Astrocyte of the hippocampus (primary cell): ENCODE measurements at places on chromosomes 12 and 14.

- no peak for DNase-seq
These were observed 25.1 kb downstream of the CCNK start for GRCh38 chr14:99506276-99506675.

- DNase-seq: no peak
These were observed 211.6 kb downstream of the KIF26A start for GRCh38 chr14:104349950-104350349.

GRCh38 chr12:89671469-89671868, 37.2 kb downstream of the ATP2B1 start:
- DNase-seq: peak; percentile 89

DNA sequence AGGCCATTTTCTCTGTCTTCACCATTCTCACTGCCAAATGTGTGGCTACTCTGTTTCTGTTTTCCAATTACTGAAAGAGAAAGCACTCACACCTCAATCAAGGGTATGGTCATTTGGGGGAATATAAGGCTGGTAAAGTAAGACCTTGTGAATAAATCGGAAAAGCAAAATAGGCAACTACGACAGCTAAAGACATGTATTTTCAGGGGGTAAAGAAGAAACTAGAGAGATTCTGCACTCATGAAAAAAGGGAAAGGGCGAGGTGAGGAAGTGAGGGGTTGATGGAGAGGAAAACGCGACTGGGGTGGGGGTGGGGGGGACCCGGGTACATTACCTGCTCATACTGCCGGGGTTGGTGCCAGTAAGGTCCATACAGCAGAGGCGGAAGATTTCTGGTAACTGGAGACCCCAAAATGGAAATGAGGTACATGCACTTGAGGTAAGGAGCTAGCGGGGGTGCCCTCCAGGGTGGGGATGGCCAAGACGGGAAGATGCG, 19.3 kb downstream of the CHD8 start:
- no peak for DNase-seq

DNA sequence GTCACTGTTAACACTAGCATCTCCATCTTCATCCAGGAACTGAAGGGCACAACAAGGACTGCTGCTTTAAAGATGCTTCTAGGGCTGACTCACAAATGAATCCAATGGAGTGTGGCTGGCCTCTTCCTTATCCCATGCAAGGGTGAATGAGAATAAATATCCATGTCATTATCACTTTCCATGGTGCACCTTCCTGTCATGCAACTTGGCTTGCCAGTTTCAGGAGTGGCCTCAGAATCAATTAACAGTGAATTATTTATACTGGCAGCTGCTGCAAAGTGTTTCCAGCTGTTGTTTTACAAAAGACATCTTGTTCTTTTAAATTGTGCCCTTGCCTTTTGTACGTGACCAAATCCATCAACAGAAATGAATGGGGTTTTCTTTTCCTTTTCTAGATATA, 499.3 kb upstream of the TMEM132C start:
- no peak for DNase-seq

- peak; percentile 80 for DNase-seq
These were observed 185.3 kb upstream of the BCL2L14 start for GRCh38 chr12:11885261-11886038.

- no peak for DNase-seq
These were observed 462.5 kb downstream of the NAV3 start for GRCh38 chr12:78293059-78293686.

DNA sequence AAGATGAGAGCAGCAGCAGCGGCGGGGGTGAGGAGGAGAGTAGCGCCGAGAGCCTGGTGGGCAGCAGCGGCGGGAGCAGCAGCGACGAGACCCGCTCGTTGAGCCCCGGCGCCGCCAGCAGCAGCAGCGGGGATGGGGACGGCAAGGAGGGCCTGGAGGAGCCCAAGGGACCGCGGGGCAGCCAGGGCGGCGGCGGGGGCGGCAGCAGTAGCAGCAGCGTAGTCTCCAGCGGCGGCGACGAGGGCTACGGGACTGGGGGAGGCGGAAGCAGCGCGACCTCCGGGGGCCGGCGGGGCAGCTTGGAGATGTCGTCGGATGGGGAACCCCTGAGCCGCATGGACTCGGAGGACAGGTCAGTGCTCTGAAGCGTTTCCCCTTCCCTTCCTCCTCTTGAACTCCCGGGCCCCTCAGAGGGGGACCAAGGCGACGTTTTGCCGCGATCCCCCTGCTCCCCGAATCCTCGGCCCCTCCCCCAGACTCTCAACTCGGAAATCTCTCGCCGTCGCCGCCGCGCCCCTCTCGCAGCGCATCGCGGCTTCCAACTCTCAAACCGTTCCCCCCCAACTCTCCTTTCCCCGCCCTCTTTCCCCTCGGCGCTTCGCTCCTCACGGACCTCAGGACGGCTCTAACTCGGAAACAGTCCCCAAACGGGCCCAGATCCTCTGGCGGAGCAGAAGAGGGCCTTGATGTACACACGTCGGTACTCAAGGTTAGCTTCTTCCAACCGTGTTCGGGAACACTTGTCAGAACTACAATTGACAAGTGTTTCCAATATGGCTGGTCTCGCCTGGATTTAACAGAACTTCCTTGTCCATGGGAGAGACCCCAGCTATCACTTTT, 947 bp downstream of the AEBP2 start:
- DNase-seq: peak; percentile 70

GRCh38 chr12:95231190-95231589, 13.6 kb downstream of the VEZT start:
- peak; percentile 32 for DNase-seq

- DNase-seq: peak; percentile 18
These were observed 12.8 kb upstream of the GSG1 start for GRCh38 chr12:13116259-13116658.

- DNase-seq: no peak
These were observed 12.4 kb upstream of the RTN1 start for GRCh38 chr14:59882957-59883356.

- peak; percentile 46 for DNase-seq
These were observed 2.9 kb upstream of the EMP1 start for GRCh38 chr12:13193505-13194231.

- DNase-seq: no peak
These were observed 54.4 kb upstream of the BTG1 start for GRCh38 chr12:92199819-92200576.

GRCh38 chr12:85448548-85449139, 168.6 kb downstream of the ALX1 start:
- peak; percentile 4 for DNase-seq

DNA sequence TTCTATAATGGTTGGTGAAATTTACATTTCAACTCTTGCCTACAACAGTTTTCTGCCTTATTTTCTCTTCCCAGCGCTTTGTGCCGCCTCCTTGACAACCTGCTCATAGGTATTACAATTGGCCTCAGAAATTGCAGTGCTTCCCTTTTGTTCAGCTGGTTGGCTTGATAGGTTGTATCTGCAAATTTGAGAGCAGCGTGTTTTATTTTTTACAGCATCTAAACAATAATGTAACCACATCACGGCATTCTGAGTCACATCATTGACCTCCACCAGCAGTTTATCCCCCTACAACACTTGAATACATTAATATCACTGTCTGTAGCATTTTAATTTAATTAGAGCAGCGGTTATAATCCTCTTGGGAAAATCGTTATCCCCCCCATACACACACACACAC, 99.4 kb downstream of the ETV6 start:
- DNase-seq: peak; percentile 59

- no peak for DNase-seq
These were observed 7.2 kb downstream of the RPAP3 start for GRCh38 chr12:47698631-47699030.

DNA sequence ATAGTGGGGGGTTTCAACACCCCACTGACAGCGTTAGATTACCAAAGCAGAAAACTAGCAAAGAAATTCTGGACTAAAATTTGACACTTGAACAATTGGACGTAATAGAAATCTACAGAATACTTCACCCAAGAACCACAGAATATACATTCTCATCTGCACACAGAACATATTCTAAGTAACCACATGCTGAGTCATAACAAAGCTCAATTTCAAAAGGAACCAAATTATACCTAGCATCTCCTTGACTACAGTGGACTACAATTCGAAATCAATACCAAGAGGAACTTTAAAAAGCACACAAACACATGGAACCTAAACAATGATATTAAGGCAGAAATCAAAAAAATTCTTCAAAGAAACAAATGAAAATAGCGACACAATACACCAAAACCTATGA, 871.6 kb upstream of the MDGA2 start:
- no peak for DNase-seq

DNA sequence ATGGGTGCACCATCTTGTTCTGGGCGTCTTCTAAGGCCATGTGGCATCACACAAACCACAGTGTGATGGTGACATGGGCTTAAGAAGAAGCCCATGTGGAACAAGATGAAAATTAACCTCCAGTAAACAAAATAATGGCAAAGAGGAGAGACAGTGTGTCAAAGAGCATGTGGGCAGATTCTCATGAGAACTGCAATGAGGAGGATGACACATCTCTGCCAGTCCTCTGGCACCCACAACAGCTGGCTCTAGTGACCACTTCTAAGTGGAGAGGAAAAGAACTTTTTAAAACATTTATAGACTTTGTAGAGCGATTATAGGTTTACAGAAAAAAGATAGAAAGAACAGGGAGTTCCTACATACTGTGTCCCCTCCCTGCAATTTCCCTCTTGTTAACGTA, 401.4 kb downstream of the ATP23 start:
- DNase-seq: no peak

DNA sequence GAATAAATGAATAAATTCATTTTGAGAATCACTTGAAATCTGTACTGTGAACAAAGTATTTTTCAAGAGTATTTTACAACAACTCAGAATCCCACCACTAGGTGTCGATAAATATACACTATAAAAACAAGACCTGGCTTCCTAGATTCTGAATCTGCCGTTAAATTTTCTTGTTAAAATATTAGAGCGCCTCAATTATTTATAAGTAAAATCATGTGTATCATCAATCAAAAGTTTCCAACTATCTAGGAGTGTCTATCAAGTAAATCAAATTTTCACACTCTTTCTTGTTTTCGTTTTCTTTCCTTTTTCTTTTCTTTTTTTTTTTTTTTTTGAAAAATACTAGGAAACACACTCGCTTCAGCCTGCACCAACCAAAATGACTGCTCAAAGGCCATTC, 179.2 kb upstream of the DCN start:
- peak; percentile 57 for DNase-seq

DNA sequence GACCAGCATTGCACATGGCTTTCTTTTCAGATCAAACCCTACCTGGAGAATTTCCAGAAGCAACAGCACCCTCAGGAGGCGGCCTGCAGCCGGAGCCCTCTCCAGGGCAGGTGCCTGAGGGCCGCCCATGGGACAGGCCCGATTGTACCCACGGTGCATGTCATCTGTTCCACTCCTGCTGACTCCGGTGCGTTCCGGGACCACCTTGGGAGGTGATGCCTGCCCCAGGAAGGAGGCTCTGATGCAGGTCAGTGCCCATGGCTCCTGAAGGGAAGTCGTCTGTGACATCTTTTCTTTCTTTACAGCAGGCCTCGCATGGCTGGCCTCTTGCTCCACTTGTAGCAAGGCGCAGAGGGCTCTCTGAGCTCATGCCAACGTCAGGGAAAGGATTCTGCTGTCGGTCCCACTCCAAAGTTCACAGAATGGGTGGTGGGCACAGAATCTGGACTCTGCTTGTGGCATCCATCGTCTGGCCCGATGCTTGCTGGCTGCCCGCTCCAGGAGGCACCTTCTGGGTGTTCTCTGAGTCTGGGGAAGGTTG, 160.7 kb upstream of the RTL1 start:
- no peak for DNase-seq

DNA sequence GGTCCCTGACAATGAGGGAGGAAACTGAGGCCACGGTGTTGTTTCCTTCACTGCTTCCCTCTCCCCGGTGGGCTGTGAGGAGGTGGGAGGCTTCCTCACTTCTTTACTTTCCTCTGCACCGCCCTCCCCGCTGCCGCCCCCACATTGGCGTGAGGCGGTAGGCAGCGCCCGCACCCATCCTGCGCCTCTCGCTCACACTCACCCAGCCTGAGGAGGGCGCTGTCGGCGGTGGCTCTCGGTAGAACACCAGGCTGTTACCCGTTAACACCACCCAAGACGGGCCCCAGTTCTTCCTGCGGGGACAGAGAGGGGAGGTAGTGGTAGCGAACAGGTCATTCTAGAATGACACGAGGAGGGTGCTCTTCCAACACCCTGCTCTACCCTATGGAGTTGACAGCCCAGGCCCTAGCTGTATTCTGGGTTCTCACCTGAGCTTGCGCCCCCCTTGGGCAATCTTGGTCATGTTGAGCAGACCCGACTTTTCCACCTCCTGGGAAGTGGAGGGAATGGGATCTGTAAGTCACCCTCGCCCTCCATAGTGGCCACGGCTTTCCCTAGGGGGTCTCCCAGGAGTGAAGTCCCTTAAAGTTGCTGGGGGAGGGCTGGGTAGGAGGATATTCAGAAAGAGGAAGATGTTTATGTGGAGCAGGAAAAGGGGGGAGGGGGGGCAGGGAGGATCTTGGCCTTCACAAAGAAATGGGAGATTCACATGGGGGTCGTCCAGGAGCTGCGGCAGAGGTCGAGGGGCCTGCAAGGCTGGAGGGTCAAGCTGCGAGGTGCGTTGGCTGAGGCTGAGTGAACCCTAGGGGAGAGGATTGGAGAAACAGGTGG, 3.3 kb downstream of the ARHGAP9 start:
- DNase-seq: no peak

- DNase-seq: no peak
These were observed 14.5 kb downstream of the CYP46A1 start for GRCh38 chr14:99698642-99699041.

DNA sequence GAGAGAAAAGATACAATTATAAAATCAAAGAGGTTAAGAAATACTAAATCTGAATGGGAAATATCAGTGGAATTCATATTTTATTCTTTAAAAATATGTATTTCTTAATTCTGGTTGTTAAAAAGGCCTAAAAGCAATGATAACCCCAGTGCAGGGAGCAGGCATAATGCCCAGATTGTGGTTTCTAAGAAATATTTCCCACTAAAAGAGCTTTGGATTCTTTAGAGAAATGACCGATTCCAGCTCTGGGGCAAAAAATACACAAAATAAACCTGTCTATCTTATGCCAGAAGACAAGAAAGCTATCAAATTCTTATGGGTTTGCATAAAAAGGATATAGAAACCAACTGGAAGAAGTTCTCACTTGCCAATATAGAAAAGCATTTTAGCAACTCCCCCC, 71.6 kb downstream of the PDE6H start:
- peak; percentile 78 for DNase-seq

GRCh38 chr12:57483466-57483865, 3.8 kb upstream of the ARHGAP9 start:
- DNase-seq: peak; percentile 79

- peak; percentile 8 for DNase-seq
These were observed 6.8 kb downstream of the ACAD10 start for GRCh38 chr12:111692575-111693210.

GRCh38 chr14:96205059-96205977, 679 bp downstream of the BDKRB2 start:
- no peak for DNase-seq

DNA sequence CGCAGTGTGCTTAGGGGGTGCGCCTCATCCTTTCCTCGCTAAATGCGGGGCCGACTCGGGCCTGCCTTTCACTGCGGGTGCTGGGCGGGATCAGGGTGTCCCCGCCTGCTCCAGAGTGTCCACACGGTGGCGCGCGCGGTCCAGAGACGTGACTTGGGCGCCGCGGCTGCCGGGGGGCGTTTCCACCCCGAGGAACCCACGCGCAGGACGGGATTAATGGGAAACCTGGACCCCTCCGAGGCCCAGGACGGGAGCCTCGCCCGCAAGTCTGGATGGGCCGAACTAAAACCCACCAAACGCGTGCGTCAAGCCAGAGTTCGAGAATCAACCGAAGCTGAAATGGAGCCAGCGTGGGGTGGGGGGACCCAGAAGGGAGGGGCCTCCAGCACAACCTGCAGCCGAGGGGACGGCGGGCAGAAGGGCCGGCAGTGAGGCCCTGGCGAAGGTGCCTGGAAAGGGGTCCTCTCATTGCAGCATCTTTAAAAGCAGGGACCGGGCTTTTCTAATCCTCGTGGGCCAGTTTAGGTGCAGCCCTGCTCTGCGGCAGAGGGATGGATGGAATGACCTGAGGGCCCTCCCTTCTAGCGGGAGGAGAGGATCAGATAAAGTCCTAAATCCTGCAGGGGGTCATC, 93.3 kb downstream of the NINJ2 start:
- peak; percentile 94 for DNase-seq
